ENCODE measurements at places on chromosomes 2 and 18. TPM values are rescaled to one million over a fixed set of nuclear protein-coding genes. Genes with fewer than 3 reads are reported as not detected.

DNA sequence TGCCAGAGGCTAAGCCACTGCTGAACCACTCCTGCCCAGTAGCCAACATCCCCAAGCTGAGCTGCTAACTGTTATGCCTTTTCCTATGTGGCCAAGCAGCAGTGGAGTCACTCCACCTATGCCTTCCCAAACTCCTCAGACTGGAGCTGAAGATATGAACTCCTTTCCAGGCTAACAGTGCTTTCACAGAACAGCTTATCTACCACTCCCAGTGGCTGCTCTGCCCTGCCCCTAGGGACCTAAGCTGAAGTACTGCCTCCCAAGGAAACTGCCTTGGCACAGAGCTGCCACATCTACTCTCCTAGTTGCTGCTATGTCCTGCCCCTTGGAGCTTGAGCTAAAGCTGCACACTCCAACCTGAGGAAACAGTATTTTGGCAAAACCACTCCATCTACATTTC lies 275.9 kb downstream of the RBM43 start:
- no peak for DNase-seq

- no peak for DNase-seq
Measured at GRCh38 chr2:35931626-35932025, 424.0 kb upstream of the CRIM1 start.

- no peak for DNase-seq
Measured at GRCh38 chr18:54284535-54284934, 15.2 kb downstream of the POLI start.

Gene KCNE4
- total RNA-seq, result not detected

Measured in H1 (cell line).